EL (cell line): ENCODE measurements at places on chromosomes 5 and 9.

- no peak for DNase-seq
Observed at GRCh38 chr9:5429873-5430564, 7.7 kb downstream of the PLGRKT start.

DNA sequence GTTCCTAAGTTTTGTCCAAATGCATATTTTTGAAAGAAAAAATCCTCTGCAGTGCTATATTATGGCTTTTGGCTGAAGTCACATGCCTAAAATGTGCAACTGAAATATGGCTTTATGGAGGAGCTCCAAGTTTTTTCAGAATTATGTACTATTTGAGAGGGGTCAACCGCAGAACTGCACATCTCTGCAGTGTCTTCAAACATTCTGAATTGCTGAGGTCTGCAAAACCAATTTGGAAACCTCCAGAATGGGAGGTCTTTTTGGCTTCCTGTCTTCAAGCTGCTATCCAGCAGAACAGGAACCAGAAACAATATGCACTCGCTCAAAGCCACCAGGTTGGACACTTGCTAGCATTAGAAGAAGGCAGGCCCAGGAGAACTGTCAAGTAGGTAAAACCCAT, 376.0 kb upstream of the PAPPA start:
- DNase-seq: no peak

- DNase-seq: no peak
Observed at GRCh38 chr9:127159949-127160610, 37.6 kb upstream of the ANGPTL2 start.

GRCh38 chr9:113941526-113941925, 65.4 kb downstream of the ZNF618 start:
- DNase-seq: no peak

DNA sequence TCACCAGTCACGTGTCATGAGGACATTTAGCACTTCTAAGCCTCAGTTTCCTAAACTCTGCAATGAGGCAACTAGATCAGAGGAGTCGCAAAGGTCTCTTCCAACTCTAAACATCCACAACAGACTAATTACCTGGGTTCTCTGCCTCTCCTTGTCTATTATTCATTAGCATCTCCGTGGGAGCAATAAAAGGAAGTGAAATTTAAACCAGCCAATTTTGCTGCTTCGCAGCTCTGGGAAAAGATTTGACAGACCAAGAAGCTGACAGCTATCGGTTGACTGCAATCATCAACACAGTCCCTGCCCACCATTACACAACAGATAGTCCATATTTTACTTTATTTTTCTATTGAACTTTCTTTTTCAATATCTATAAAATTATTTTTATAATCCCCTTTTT, 308.9 kb downstream of the NR2F1-AS1 start:
- DNase-seq: no peak
